ENCODE measurements at places on chromosomes 6 and 20.

DNA sequence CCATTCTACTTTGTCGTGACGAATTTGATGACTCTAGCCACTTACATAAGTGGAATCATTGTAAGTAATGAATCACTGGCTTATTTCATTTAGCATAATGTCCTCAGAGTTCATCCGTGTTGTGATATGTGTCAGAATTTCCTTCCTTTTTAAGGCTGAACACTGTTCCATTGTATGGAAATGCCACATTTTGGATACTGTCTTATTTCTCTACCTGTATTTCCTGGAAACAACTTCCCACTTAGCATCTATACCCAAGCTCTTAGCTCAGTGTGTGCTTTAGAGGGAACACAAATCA is 28.8 kb upstream of the GGTLC1 start:
- DNase-seq, result no peak

DNA sequence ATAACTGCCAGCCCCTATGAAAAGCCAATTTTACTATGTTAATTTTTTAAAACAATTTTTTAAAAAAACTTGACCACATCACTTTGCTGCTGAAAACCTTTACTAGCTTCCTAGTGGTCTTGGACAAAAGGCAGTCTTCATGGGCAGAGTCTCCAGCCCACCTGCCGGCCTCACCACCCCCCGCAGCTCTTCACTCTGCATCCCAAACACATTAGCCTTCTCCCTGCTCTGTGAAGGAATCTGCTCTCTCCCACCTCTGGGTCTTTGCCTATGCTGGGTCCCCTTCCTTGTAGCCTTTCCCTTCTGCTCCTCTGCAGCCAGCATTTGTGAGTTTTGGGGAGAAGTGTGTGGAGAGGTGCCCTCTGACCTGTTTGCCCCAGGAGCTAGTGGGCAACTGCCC is 170.7 kb upstream of the MLN start:
- DNase-seq, result no peak

DNA sequence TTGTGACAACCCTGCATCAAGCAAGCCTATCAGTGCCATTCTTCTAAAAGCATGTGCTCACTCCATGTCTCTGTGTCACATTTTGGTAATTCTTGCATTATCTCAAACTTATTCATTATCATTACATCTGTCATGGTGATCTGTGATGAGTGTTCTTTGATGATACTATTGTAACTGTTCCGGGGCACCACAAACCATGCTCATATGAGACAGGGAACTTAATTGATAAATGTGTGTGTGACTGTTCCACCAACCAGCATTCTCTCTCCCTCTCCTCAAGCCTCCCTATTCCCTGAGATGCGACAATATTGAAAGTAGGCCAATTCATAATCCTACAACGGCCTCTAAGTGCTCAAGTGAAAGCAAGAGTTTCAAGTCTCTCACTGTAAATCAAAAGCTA is 4.0 kb downstream of the HUS1B start:
- no peak for DNase-seq

GRCh38 chr6:32785781-32786533 is 22.6 kb upstream of the HLA-DQB2 start:
- DNase-seq, result no peak

DNA sequence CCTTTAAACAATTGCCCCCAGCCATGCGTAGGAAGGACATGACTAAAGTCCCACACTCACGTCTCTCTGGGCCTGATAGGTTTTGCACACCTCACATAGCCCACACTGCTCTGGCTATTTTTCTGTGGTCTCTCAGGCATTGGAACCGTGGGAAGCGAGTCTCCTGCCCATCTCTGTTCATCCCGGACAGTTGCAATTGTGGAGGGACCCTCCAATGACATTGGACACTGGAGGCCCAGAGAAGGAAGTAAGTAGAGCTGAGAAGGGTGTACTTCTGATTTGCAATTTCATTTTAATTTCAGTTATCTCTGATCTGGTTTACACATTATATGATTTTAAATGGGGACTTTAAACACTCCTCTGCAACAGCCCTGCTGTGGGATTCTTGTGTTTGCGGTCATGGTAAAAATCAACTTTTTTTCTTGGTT is 23.3 kb upstream of the CST3 start:
- no peak for DNase-seq

- no peak for DNase-seq
Measured at GRCh38 chr20:19583532-19584175, 174.4 kb upstream of the RIN2 start.

GRCh38 chr6:70844301-70844700 is 112.6 kb downstream of the B3GAT2 start:
- no peak for DNase-seq

GRCh38 chr20:58651946-58652605 is 993 bp downstream of the STX16 start:
- DNase-seq, result peak; percentile 49

GRCh38 chr6:16949716-16950115 is 152.1 kb upstream of the STMND1 start:
- DNase-seq, result no peak

DNA sequence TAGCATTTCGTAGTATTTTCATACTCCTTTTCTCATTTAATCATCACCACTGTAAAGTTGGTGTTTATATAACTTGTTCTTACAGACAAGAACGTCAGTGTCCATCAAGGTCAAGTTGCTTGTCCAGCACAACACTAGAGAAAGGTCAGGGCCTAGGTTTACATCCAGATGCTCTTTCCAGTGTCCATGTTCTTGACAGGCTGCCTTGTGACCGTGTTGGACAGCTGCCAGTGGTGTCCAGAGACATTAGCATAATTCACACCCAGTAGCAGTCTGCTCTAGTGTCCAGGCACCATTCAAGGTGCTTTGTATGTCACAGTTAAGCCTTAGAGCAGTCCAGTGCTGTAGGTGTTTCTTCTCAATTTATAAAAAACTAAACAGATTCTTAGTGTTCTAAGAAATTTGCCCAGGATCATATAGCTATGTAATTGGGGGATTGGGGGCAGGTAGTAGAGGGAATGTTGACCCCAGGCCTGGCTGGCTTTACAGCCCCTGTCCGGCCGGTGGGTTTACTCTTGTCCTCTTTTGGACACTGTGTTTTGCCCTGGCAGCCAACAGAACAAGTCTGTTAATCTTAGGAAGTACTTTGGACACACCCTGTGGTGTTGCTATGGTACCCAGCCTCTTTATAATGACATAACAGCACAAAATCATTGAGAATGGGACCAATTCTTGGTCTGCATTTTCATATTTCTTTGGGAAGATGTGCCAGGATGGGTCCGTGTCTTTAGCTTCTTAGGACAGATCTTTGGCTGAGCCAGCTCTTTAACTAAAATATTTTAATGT is 8.0 kb downstream of the STK35 start:
- DNase-seq, result no peak

- no peak for DNase-seq
Measured at GRCh38 chr20:60820918-60821317, 431.1 kb upstream of the CDH4 start.

DNA sequence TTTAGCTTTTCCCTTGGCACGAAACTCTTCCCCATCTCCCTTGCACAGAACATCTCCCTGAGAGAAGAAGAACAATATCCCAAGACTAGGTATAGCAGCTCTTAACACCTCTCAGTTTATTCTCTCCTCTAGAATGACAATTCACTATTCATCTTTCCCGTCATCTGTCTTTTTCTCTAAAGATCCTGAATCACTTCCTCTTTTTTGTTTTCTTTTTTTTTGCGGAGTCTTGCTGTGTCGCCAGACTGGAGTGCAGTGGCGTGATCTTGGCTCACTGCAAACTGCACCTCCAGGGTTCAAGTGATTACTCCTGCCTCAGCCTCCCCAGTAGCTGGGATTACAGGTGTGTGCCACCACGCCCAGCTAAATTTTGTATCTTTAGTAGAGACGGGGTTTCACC is 574.4 kb upstream of the MAP3K7 start:
- DNase-seq, result no peak

- DNase-seq, result no peak
Measured at GRCh38 chr20:51985013-51985415, 182.7 kb upstream of the SALL4 start.

DNA sequence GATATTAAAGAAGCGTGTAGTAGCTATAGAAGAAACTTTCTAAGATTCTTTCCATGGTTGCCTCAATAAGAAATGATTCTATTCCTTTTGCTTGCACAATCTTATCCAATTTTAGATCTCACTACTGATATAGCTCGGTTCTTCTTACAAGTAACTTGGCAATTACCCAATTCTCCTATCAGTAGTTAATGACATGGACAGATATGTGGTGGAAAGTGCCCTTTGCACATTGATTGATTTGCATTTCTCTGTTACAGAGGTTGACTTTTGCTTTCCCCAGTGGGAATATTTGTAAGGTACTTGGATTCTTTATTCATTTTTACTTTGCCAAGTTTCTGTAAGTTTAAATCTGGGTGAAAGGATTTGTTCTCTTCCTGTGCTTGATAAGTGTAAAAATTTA is 93.7 kb upstream of the QKI start:
- no peak for DNase-seq

DNA sequence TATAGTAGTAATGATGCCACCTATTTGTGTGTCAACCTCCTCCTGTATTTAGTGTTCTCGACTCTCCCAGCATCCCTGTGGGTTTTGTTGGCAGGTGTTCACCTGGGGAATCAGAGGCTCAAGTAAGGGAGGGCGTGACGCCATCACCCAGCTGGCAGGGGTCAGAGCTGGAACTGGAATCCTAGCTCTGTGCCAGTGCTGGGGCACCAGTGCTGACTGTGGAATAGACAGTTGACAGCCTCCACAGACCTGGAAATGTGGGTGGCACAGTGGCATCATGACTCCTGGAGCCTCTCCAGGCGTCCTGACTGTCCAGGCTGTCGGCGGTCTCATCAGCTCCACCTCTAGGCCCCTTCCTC is 102.8 kb downstream of the SYCP2 start:
- no peak for DNase-seq

- no peak for DNase-seq
Measured at GRCh38 chr6:42105156-42105648, 37.2 kb downstream of the C6orf132 start.

DNA sequence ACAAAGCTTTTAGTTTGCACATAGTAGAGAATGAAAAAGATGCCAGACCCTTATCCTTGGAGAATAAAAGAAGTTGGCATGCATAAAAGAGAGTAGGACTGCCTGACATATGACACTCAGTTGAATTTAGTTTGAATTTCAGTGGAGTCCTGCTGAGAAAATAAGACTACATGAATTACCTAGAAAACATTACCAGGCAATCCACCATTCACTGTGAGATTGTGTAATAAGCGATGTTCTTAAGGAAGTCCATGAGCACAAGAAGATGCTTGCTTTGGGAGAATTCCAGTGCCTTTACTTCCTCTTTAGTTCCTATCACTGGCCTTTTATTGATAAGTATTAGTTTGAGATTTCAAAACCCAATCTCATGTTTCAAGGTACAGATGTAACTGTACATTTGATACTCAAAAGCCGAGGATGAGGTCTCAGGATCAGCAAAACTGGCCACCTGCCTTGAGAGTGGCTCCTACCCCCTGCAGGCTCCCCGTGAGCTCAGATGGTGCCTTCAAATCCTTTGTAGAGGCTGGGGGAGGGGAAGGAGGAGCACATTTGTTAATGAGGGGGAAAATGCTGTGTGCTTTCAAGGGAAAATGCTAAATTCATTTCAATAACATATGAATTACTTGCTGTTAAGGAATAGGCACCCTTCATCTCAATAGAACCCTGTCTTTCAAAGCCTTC is 11.2 kb upstream of the UNC93A start:
- no peak for DNase-seq

- no peak for DNase-seq
Measured at GRCh38 chr6:17851001-17851719, 136.3 kb downstream of the KIF13A start.

DNA sequence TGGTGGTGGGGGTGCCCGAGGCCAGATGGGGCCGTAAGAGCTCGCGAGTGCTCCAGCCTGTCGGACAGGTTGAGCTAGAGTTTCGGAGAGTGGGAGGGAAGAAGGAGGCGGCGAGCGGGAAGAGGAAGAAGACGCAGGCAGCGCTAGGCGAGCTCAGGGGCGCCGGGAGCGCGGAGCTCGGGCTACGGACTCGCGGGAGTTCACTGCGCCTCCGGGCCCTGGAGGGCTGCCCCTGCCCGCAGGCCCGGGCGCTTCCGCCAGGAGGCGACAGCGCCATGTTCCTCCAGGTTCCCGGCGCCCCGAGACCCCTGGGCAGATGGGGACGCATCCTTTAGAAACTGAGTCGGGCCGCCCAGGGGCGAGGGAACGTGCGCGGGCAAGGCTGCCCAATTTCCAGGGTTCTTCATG is 984 bp downstream of the TFAP2C start:
- no peak for DNase-seq

DNA sequence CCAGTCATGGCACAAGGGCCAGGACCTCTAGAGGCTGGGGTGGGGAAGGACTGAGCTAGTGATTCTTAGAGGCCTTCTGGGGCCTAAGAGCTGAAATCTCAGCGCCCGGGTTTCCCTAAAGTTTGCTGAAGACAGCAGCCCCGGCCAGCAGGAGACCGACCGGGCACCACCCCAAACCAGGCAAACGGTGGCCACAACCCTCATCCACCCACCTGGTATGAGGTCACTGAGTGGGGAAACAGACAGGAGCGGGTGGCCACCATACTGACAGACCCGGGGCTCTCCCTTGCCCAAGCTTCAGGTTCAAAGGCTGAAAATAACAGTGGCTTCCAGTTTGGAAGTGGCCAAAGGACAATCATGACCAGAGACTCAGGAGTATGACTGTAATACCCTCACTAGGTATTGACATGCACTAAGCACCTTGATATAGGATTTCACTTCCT is 35.0 kb upstream of the ID1 start:
- DNase-seq, result no peak

GRCh38 chr20:38135271-38135650 is 29.8 kb downstream of the TGM2 start:
- DNase-seq, result no peak

GRCh38 chr6:160930547-160931377 is 60.8 kb upstream of the MAP3K4 start:
- peak; percentile 46 for DNase-seq

DNA sequence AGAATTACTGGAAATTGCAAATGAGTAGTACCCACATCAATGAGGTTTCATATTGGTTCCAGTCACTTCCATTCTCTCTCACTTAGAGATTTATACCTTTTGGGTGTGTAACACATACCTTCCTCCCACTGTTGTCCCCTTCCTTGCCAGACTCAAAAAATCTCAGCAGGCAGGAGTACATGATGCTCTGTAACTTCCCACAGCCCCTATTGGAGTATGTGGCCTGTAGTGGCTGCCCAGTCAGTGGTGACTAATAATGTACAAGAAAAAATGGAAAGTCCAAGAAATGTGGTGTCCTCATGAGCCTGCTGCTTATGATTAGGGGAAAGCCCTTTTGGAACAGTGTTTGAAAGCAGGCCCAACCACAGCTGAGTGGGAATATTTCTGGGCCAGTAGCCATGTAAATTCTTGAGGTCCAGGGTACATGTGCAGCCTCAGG is 312.0 kb downstream of the ZFAND3 start:
- DNase-seq, result no peak

- DNase-seq, result no peak
Measured at GRCh38 chr6:12293235-12293930, 3.2 kb downstream of the EDN1 start.

GRCh38 chr6:131792091-131792496 is 15.7 kb upstream of the ENPP1 start:
- no peak for DNase-seq

- DNase-seq, result no peak
Measured at GRCh38 chr6:1609648-1610496, at the start of gene FOXC1. TSS of gene FOXC1 (plus strand) at chr6:1609915. CDS start at chr6:1610446, 531 bp downstream.

- DNase-seq, result no peak
Measured at GRCh38 chr6:149112976-149113375, 204.5 kb upstream of the TAB2 start.

GRCh38 chr6:150646228-150646627 is 46.5 kb downstream of the PLEKHG1 start:
- no peak for DNase-seq

All from activated T-helper 9 cell treated with anti-CD3 and anti-CD28 coated beads, Interleukin-2, amount 50 U/mL, for 16 hours (primary cell).